ENCODE measurements at places on chromosomes 7 and 10. TPM values are rescaled to one million over a fixed set of nuclear protein-coding genes. Genes with fewer than 3 reads are reported as not detected.

- H3K4me1 ChIP-seq, result peaks cover 6% of the 10 kb centered on the region
- H3K36me3 ChIP-seq, result peaks cover 10% of the 10 kb centered on the region
- no peak for DNase-seq
- no peak overlapping the region for H3K27ac ChIP-seq
- no peaks in the 10 kb centered on the region for H3K27me3 ChIP-seq
Observed at GRCh38 chr10:11949152-11949551, 93.5 kb downstream of the UPF2 start.

GRCh38 chr7:129332254-129333035, 101.8 kb upstream of the STRIP2 start:
- H3K27ac ChIP-seq, result no peak overlapping the region
- no peaks in the 10 kb centered on the region for H3K4me1 ChIP-seq
- no peak for DNase-seq
- H3K27me3 ChIP-seq, result no peaks in the 10 kb centered on the region

GRCh38 chr10:114349522-114350215, 54.6 kb downstream of the AFAP1L2 start:
- no peak for DNase-seq
- H3K27me3 ChIP-seq, result no peaks in the 10 kb centered on the region
- peak overlapping the region; percentile 41 for H3K4me3 ChIP-seq

GRCh38 chr10:58140691-58141347, 126.9 kb downstream of the IPMK start:
- no peak overlapping the region for H3K4me3 ChIP-seq
- DNase-seq, result no peak
- H3K4me1 ChIP-seq, result no peaks in the 10 kb centered on the region
- no peak overlapping the region for H3K27ac ChIP-seq
- no peaks in the 10 kb centered on the region for H3K36me3 ChIP-seq
- H3K27me3 ChIP-seq, result peaks cover 5% of the 10 kb centered on the region

- H3K4me3 ChIP-seq, result peak overlapping the region; percentile 14
- H3K4me1 ChIP-seq, result peaks cover 29% of the 10 kb centered on the region
- H3K36me3 ChIP-seq, result no peaks in the 10 kb centered on the region
- peak overlapping the region; percentile 57 for H3K27ac ChIP-seq
- no peak for DNase-seq
Observed at GRCh38 chr7:94374231-94374630, 20.5 kb upstream of the COL1A2 start.

GRCh38 chr7:46259947-46260346, 338.9 kb upstream of the IGFBP3 start:
- no peak for DNase-seq
- no peak overlapping the region for H3K4me3 ChIP-seq
- no peak overlapping the region for H3K27ac ChIP-seq
- H3K36me3 ChIP-seq, result peaks cover 24% of the 10 kb centered on the region
- H3K27me3 ChIP-seq, result no peaks in the 10 kb centered on the region

GRCh38 chr10:33153968-33154327, 180.5 kb downstream of the NRP1 start:
- H3K36me3 ChIP-seq, result peaks cover 6% of the 10 kb centered on the region
- peaks cover 11% of the 10 kb centered on the region for H3K4me1 ChIP-seq
- H3K4me3 ChIP-seq, result no peak overlapping the region
- no peaks in the 10 kb centered on the region for H3K27me3 ChIP-seq

DNA sequence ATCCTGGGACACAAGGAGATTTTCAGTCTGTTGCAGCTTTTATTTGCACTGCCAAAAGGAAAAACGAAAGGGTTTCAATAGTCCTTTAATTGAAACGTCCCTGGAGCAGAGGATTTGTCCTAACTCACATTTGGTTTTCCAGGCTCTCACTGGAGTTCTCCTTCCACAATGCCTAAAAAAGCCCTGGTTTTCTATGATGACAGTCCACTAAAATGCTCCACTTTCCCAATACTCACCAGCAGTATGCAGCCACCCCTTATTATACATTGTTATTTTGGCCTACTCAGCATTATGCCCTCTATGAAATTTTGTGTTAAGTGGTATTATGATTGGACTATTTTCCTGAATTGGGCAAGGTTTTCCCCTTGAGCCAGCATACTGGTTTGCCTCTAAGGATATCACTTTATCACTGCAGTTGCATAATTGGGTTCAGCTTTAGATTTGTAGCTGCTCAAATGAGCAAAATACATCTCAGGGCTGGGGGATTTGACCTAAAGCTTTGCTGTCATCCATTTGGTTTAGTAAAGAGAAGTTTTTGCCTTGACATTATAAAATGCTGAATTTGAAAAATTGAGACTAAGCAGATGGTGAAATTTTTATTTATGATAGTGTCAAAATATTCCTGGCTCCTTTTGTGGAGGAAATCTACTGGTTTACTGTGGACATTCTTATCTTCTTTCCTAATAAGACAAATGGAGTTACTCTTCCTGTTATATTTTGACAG, 239.2 kb downstream of the RNLS start:
- H3K4me1 ChIP-seq, result peaks cover 17% of the 10 kb centered on the region
- H3K36me3 ChIP-seq, result no peaks in the 10 kb centered on the region
- no peaks in the 10 kb centered on the region for H3K27me3 ChIP-seq

The NEUROD6 gene
- total RNA-seq, result not detected

The GPR26 gene
- total RNA-seq, result not detected

The LBX1 gene
- 1.0 TPM for total RNA-seq

The CRHR2 gene
- 0.18 TPM for total RNA-seq

The ELAPOR2 gene
- total RNA-seq, result 42.2 TPM

The EIF3B gene
- 224 TPM for total RNA-seq
